ENCODE measurements at places on chromosomes 1 and 21.

GRCh38 chr1:91148641-91149069 is 126.8 kb upstream of the ZNF644 start:
- no peak for DNase-seq

DNA sequence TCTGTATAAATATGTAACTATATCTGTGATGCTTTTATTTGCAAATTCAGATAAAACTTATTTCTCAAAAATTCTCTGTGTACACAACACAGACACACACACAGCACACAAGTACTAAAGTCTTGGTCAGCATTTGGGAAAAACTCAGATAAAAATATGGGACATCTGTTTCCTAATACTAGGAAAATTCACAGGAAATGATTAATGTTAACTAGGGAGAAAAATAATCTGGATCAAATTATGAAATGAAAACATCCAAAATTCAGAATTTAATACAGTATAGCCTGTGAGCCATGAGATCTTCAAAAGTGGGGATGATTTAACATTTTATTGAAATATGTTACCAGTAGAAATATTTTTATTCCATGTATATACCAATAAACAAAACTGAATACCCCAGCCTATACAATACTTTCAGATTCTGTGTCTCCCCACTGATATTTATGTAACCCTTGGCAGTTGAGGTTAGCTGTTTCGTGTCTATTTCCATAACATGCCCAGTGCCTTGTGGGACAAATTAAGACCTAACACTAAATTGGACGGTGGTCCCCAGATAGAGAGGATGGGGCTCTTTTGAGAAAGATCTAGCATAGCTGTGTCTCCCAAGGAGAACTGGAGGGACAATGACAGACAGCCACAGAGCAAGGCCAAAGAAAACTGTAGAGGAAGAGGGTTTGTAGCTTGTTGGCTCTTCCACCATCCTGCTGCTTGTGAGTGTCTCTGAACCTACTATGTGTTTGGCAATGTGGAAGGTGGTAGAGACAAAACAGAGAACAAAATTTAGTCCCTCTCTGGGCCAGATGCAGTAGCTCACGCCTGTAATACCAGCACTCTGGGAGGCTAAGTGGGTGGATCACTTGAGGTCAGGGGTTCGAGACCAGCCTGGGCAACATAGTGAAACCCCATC is 47.2 kb downstream of the GNG12 start:
- peak; percentile 39 for DNase-seq

DNA sequence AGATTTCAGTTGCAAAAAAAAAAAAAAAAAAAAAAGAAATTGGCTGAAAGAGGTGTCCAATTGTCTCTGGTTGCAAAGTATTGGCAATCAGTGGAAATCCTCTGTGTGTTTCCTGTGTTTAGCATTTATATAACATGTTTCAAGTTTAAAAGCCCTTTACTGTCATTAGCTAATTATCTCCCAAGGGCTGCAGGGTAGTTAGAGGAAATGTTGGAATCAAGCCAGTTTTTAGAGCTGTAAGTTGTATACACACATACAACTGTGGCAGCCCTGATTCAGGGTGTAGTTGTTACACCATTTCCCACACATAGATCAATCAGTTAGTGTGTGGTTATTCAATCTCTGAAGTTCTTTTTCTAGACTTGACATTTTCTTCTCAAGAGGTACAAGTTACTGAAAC is 8.9 kb upstream of the ZNF326 start:
- no peak for DNase-seq

- DNase-seq = no peak
These were observed 45.3 kb downstream of the NR5A2 start for GRCh38 chr1:200072636-200073285.

DNA sequence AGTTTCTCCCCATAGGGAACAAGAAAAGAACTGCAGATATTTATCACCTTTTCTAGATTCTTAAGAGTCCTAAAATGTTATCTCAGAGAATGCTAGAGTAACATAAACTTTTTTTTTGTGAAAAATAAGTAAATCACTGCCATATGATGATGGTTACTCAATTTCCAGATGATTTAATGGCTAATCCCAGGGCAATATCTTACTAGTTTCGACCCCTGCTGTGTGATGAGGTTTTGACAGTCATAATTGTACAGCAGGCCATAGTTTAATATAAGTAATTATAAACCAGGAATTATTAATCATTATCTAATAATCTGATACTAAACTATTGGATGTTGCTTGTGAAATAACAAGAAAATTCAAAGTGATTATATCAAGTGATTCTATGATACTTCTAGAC is 210.6 kb downstream of the HLX start:
- DNase-seq = no peak

DNA sequence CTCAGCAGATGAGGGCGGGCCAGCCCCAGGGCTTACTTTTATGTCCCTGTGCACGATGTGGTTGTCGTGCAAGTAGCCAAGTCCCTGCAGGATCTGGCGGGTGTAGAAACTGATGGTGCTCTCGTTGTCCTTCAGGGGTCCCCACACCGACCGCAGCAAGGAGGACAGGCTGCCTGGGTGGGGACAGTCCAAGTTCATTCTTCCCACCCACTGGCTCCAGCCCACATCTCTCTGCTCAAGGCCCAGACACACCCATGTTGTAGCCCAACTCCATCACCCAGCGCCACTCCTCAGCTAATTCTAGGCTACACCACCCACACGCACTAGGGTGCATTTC is 7.0 kb downstream of the MAP3K6 start:
- DNase-seq = no peak

DNA sequence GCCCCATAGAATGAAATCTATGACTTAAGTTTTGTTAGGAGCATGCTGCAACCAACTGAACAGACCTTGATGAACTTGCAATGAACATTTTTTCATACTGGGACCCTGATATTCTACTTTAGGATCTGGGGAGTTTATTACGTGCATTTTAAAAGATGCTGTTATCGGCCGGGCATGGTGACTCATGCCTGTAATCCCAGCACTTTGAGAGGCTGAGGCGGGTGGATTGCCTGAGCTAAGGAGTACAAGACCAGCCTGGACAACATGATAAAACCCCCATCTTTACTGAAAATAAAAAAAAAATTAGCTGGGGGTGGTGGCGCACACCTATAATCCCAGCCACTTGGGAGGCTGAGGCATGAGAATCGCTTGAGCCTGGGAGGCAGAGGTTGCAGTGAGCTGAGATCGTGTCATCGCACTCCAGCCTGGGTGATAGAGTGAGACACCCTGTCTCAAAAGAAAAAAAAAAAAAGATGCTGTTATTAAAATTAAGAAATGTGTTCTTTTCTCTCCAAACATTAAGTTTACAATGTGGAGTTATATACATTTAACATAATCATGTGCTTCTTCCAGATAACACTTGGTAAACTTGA is 7.1 kb downstream of the MPZL1 start:
- no peak for DNase-seq

DNA sequence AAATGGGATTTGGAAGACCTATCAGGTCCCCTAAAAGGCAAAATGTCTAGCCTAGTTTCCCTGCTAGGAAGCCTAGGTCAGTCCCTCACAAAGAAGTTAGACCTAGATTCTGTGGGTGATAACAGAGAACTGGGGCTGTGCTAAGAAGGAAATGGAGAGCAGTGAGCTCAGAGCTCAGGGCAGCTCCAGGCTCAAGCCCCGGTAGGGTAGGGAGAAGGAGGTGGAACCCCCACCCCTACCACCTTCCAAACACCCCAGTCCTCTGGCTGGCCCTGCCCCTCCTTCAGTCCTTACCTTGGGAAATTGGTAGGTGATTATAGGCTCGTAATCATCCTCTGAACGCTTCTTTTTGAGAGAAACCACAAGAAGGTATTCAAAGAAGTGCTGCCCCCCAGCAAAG is 1.1 kb downstream of the DENND2D start:
- no peak for DNase-seq

- DNase-seq = peak; percentile 92
These were observed 83.5 kb downstream of the SPAG17 start for GRCh38 chr1:118101515-118101844.

DNA sequence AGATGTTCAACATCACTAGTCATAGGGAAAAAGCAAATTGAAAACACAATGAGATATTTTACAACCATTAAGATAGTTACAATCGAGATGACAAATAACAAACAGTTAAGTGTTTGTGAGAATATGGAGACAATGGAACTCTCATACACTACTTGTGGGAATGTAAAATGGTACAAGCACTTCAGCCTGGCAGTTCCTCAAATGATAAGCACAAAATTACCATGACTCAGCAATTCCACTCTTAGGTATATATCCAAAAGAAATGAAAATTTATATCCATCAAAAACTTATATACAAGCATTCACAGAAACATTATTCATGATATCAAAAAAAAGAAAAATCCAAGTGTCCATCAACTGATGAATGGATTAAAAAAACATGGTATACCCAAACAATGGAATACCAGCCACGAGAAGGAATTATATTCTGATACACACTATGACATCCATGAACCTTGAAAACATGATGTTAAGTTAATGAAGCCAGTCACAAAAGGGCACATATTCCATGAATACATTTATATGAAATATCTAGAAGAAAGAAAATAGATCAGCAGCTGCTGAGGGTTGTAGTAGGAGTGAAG is 76.4 kb downstream of the EVI5 start:
- no peak for DNase-seq

DNA sequence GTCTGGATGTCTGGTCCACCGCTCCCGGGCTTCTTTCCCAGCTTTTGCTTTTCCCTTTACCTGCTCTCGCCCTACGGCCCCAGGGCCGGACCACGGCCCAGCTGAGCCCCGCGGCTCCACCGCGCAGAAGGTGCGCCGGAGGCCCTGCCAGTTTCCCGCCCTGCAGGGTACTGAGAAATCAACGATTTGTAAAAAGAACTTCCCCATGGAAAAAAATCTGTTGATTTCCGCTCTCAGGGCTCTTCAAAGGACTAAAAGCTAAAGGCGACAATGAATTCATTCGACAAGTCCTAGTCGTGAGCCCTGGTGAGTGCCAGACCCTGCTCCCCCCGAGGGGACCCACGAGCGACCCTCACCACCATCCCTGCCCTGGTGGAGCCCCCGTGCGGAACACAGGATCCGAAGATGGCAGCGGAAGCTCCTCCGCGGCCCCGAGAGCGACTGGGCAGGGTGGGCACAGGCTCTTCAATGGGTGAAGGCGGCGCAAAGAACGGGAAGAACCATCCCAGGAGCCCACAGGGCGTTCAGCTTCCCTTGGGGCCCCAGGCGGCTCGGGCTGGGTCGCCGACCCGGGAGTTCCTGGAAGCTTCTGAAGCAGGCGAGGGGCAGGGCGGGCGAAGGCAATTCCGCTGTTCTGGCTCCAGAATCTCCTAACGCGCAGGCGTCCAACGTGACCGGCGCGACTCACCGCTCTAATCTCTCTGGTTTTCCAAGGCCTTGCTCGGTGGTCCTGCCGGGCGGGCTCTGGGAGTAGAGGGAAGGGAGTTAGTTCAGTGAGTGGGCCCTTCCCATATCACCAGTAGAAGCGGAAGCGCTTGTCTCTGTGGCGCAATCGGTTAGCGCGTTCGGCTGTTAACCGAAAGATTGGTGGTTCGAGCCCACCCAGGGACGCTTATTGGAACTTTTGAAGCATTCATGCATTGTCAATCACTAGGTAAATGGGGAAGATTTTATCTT is 6.6 kb upstream of the RNU1-2 start:
- peak; percentile 92 for DNase-seq

GRCh38 chr1:76390456-76390855 is 315.9 kb downstream of the ST6GALNAC3 start:
- DNase-seq = no peak

GRCh38 chr1:175935566-175936115 is 192.2 kb upstream of the TNR start:
- peak; percentile 1 for DNase-seq

DNA sequence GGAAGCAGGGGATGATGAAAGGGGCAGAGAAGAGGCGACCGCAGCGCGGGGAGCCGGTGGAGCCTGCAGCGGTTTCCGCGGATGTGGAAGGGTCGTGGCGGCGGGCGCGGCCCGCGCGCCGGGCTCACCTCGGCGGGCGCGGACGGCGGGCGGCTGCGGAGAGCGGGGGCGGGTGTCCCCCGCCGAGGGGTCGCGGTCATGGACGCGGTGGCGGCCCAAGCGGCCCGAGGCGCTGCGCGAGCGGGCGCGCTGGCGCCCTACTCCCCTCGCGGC is 572 bp downstream of the LPGAT1 start:
- peak; percentile 17 for DNase-seq

DNA sequence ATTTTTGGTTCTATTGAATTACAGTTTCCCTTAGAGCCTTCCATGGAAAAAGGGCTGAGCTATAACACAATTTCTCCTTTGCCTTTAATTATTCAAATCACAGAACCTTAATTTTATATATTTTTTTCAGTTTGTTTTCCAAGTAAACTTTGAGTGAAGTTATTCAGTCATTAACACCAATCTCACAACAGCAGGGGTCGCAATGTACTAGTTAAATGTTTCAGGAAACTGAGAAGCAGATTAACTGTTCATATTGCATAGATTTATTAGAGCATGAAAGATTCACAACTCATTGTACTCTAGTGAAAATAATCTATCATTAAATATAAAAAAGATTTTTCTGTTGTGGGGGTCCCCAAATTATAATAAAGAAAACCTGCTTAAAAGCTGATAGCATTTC is 64.1 kb downstream of the KIFAP3 start:
- DNase-seq = peak; percentile 70

DNA sequence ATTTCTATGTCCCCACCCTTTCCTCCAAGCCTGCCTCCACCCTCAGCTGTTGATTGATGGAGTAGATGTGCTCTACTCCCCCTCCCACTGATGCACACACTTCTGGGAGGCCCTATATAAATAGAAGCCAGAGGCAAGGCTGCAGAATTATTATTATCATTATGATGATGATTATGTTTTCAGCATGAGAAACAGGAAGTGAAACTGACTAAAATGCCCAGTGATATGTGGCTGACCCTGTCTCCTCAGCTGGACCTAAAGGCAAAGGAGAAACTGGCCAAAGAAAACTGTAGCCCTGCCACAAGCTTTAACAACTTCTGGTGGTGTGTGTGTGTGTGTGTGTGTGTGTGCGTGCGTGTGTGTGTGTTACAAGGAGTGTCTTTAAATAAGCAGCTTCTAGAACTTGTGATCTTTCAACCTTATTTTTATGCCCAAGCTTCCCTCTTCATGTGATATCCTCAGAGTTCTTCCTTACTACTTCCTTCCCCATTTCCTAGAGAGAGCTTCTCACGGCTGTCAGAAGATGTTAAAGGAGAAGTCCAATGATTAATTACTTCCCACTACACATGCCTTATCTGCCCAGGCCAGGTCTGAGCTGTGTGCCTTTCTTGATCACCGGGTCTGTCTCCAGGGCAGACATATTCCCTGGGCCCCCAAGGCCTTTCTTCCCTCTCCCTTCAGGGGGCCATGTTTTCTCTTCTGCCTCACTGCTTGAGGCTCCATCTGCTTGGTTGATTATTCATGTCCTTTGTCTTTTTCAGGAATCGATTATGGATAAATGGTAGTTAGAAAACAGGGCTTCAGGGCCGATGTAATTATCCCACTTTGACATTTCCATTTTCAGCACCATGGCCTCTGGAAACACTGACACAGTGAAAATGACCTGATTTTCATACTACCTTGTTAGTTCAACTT is 11.6 kb upstream of the MAPKAPK2 start:
- peak; percentile 30 for DNase-seq

- no peak for DNase-seq
These were observed 119.5 kb downstream of the CASZ1 start for GRCh38 chr1:10676963-10677362.

GRCh38 chr1:40042341-40042740 is 1.8 kb downstream of the CAP1 start:
- DNase-seq = peak; percentile 66

Measured in fibroblast of skin of right biceps (primary cell).